ENCODE measurements at places on chromosomes 11 and 22. TPM values are rescaled to one million over a fixed set of nuclear protein-coding genes. Genes with fewer than 3 reads are reported as not detected.

Gene INS
- polyA plus RNA-seq: not detected

Gene ANO9
- polyA plus RNA-seq: 94.1 TPM

Gene CSF2RB
- polyA plus RNA-seq: 22.0 TPM

Gene APOBEC3C
- 29.2 TPM for polyA plus RNA-seq

Gene PC
- polyA plus RNA-seq: 1.4 TPM

Gene P2RY2
- polyA plus RNA-seq: 0.13 TPM

Gene IGSF9B
- 0.07 TPM for polyA plus RNA-seq

- DNase-seq: no peak
Observed at GRCh38 chr11:44733877-44734276, 7.1 kb downstream of the TSPAN18 start.

GRCh38 chr11:11813288-11813962 lies 28.3 kb upstream of the USP47 start:
- DNase-seq: no peak

DNA sequence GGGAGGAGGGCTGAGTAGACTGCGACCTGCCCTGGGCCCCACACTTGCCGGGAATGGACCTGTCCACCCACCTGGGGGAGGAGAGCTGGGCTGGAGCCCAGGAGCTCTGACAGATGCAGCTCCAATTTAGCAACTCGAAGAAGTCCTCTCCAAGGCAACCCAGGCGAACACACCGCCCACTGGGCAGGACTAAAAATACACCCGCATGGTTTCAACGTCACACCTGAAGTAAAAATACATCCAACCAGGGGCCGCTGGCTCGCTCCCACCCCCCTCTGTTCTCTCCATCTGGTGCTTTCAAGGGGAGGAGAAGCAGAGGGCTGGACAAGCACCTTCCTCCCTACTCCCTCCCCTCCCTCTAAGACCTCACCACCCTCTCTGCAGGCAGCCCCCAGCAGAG lies 119.9 kb downstream of the FEZ1 start:
- no peak for DNase-seq

DNA sequence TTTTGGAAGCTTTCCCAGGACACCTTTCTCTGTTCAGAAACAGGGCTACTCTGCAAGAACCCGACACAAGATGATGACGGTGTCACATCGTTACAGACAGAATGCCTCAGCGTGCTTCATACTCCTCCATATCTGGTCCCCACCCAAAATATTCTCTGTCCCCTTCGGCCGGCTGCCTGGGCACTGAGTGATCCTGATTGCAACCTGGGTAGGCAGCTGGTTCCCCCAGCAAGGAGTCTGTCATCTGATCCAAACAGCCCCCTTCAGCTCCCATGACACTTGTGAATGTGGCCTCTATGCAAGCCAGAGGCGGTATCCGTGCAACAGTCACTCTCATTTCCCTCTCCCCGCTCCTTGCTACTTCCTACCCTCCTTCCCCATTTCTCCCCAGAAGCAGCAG lies 431.7 kb upstream of the B3GAT1 start:
- no peak for DNase-seq

- no peak for DNase-seq
Observed at GRCh38 chr11:15884141-15884540, 472.2 kb downstream of the SOX6 start.

DNA sequence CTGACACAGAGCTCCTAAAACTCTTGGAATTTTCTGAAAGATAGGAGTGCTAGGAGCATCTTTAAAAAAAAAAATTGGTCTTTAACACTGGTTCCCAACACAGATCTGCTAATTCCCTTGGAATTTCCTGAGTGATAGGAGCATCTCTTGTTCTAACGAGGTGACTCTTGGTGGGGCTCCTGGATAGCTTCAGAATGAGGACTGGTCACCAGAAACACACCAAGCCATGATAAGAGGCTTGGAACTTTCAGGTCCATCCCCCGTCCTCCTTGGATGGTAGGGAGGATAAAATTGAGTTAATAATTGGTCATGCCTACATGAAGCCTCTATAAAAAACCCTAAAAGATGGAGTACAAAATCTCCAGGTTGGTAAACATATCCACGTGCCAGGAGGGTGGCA lies 64.5 kb upstream of the LDLRAD3 start:
- no peak for DNase-seq

DNA sequence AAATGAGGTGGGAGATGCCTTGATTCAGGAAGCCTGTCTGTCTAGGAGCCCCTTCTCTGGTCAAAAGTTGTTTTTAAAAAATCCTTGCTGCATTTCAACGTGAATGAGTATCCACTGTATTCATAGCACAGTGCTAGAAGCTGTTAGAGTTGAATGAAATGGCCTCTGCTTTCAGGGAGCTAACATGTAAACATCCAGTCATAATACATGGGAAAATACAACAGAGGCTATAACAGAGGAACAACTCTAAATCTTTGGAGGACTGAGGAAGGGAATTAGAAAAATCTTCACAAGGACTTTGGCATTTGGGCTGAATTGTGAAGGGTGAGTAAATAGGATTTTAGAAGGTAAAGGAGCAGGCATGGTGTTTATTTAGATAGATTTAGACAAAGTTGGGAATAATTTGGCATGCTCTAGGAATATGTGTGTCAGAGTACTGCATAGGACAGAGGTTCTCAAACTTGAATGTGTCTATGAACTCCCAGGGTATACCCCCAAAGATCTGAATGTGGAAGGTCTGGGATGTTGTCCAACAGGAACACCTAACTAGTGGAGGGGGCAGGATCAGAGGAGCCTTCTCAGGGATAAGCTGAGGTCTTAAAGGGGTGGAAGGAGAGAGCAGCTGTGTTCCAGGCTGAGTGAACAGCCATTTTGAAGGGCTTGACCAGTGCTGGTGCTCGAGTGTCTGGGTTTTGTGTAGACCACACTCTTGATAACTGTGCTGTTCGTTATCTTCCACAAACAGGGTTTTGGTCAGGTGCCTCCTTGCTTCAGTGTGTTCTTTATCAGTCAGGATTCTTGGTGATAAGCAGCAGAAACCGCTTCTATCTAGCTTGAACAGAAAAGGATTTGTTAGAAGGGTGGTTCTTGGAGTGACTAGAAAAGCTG lies 12.7 kb downstream of the SREBF2 start:
- DNase-seq: no peak

- DNase-seq: peak; percentile 64
Observed at GRCh38 chr11:120168960-120169681, 31.2 kb upstream of the TRIM29 start.

GRCh38 chr11:109308551-109308950 lies 113.4 kb upstream of the C11orf87 start:
- DNase-seq: no peak

DNA sequence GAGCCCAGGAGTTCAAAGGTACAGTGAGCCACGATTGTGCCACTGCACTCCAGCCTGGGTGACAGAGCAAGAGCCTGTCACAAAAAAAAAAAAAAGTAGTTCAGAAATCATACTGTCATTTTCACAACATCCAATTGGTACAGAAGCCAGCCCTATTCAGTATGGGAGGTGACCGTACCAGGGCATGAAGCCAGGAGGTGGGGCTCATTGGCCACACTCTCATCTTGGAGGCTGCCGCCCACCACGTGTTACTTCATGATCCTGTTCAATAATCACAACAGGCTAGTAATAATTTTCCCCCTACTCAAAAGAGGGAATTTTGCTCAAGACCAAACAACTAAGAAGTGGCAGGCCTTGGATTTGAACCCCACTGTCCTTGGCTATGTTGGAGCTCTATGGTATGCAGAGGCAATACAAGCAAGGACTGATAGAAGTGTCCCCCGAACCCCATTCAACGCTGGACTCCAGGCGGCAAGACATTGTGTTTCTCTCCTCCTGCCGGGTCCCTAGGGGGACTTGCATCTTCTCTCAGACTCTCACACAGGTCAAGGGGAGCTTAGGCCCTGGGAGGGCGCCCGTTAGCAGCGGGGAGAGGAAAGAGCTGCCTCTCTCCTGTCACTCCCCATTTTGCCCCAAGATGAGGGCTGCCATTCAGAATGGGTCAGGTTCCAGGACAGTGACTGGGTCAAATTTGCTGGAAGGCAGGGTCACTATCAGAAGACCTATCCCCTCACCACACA lies 40.2 kb upstream of the EMID1 start:
- DNase-seq: no peak

DNA sequence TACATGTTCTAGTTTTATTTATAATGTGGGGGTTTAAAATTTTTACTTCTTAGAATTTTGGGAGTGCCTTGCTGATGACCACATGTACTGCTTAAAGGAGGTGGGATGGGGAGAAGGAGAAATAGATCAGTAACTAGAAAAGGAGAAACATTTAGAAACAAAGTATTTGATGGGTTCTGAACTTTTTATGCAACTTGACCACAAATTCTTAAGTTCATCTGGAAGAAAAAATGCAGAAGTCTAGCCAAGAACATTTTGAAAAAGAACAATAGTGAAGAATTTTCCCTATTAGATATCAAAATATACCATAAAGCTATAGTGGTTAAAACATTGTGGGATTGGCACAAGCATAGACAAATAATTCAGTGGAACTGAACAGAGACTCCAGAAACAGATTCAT lies 73.3 kb upstream of the AMPD3 start:
- no peak for DNase-seq

DNA sequence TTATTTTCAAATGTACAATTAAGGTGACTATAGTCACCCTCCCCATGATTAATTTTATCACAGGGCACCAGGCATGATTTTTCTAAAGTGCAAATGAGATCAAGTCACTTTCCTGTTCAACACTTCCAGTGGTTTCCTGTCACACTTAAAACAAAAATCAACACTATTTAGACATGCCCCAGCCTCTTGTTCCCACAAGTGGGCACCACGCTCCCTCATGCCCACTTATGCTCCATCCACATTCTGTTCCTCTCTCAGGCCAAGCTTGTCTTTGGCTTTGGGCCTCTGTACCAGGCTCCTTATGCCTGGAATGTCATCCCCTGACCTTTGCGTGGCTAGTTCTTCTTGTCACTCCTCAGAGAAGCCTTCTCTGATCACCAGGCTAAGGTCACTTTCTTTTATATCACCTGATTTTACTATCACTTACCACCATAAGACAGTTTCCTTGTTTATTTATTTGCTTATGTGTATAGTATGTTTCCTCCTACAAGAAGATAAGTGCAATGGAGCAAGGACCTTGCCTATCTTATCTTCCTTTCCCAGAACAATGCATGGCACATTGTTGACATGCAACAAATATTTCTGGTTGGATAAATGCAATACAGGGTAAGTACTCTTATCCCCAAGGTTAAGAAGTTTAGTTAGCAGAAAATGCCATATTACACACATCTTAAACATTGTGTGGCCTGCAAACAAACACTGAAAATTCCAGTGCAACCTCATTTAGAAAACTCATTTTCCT lies 50.9 kb upstream of the PANX1 start:
- DNase-seq: no peak

DNA sequence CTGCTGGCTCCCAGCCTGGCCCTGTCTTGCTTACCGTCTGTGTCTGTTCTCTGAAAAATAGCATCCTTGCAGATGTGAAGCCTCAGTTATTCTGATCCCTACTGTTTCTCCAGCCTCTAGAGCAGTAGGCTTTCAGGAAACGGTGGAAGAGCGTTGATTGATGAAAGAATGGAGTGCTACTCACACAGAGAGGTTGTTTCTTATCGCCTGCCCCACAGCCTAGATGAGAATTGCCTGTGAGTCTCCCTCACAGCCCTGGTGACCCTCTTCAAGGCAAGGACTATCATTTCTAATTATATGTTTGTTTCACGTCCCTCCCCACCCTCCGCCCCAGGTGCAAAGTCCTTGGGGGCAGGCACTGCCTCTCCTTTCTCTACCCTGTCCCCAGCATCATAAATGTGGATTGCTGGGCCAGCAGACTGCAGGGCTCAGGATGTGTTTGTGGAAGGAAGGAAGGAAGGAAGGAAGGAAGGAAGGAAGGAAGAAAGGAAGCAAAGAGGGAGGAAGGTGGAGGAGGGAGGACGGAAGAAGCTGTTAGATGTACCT lies 575.3 kb upstream of the B3GAT1 start:
- DNase-seq: no peak

DNA sequence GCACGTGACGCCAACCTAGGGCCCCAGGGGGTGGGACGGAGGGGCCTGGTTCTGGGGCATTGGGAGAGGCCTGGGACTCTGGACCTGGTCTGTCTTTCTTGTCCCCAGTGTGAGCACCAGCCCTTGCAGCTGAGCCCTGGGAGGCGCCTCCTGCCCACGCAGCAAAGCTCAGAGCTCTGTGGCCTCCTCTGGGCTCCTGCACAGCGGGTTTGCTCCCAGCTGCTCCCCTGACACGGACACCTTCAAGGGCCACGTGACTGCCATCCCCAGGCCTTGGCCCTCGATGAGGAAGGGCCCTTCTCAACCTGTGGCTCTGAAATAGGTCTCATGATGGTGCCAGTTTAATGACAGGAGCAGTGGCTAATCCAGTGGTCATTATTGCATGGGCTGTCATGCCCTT lies 31.5 kb upstream of the CCDC188 start:
- no peak for DNase-seq

GRCh38 chr11:45654231-45655011 lies 11.0 kb downstream of the CHST1 start:
- DNase-seq: no peak

GRCh38 chr22:48754611-48755058 lies 1073.0 kb downstream of the BRD1 start:
- DNase-seq: no peak

DNA sequence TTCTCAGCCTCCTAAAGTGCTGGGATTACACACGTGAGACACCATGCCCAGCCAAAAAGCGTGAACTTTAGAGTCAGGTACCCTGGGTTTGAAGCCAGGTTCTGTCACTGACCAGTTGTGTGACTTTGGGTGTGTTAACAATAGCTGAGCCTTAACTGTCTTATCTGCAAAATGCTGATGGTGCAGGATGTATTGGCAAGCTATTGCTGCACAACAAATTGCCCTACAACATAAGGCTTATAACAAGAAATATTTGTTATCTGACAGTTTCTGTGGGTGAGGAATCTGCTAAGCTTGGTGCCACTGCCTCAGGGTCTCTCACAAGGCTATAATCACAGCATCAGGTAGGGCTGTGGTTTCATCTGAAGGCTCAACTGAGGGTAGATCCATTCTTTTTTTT lies 21.9 kb downstream of the SYNGR1 start:
- no peak for DNase-seq

GRCh38 chr22:42064629-42065028 lies 6.0 kb downstream of the NAGA start:
- no peak for DNase-seq

DNA sequence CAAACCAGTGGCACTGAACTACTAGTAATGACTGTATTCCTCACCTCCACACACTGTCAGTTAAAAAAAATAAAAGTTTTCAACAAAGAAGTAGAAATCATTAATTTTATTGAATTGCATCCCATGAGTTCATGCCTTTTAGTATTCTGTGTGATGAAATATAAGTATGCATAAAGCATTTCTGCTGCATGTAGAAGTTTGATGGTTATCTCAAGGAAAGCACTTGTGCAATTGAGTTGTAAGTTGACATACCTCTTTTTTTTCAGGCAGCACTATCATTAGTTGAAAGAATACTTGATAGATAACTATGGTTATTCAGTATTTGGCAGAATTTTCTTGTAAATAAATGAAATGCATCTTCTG lies 104.4 kb downstream of the STIM1 start:
- no peak for DNase-seq

GRCh38 chr11:1736447-1736992 lies 13.9 kb downstream of the IFITM10 start:
- DNase-seq: no peak
